ENCODE measurements at places on chromosomes 1 and 21.

GRCh38 chr1:22163564-22163963, 20.7 kb upstream of the WNT4 start:
- DNase-seq = no peak

- DNase-seq = no peak
These were observed 533.8 kb upstream of the TMPRSS15 start for GRCh38 chr21:18937337-18937736.

GRCh38 chr1:40595623-40596022, 64.2 kb downstream of the ZNF684 start:
- DNase-seq = no peak

DNA sequence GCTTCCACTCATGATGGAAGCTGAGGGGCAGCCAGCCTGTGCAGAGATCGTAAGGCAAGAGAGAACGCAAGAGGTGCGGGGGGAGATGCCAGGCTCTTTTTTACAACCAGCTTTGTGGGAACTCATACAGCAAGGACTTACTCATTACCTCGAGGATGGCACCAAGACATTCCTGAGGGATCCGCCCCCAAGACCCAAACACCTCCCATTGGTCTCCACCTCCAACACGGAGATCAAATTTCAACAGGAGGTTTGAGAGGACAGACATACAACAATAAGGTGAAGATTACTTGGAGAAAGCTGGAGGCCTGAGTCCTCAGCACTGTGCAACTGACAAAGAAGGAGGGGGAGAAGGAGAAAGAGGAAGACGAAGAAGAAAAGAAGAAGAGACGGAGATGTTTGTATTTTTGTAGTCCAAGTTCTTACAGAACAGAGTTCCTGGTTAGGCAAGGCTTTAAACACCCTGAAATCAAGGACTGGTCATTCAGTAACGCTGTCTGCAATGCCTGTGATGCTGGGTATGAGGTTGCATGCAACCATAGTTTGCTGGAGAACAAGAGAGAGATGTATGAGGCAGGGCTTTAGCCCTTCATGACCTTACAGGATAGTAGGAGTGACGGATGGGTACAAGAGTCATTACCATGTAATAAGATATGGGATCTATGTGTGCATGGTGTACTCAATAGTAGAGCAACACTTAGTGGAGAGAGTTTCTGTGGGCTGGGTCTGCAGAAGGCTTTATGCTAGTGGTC, 19.7 kb upstream of the GALNT2 start:
- no peak for DNase-seq

DNA sequence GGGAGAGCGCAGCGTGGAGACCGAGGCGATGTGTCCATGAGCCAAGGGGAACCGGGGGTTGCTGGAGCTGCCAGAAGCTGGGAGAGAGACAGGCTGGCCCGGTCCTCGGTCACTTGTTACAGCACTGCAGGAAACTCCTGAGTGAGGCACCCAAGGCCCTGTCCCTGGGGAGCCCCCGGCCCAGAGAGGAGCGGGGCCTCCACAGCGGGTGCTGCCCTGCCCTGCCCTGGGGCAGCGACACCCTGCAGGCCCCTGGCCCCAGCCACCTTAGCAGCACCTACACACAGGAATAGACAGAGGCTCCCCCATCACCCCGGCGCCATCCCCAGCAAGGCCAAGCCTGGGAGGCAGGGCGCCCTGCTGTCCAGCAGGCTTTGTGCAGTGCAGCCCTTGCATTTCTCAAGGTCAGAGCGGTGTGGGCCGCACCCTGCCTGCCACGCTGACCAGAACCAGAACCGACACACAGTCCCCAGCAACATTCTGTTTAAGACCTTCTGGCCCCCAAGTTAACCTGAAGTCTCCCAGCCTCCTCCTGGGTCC, 6.6 kb upstream of the MEGF6 start:
- no peak for DNase-seq

- no peak for DNase-seq
These were observed 14.3 kb upstream of the NTMT2 start for GRCh38 chr1:170131450-170131849.

- no peak for DNase-seq
These were observed 15.1 kb upstream of the MPL start for GRCh38 chr1:43322506-43322905.

DNA sequence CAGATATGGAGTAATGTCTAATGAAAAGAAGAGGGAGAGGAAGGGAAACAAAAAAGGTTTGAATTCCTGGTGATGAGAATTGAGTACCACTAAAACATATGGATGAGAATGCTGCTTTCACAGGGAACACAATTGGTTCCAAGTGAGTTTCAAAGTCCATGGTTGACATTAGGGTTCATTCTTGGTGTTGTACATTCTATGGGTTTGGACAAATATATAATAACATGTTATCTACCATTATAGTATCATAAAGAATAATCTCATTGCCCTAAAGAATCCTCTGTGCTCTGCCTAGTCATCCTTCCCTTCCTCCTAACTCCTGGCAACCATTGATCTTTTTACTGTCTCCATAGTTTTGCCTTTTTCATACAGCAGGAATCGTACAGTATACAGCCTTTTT, 20.1 kb downstream of the TMCO1 start:
- DNase-seq = no peak

- DNase-seq = no peak
These were observed 596.6 kb downstream of the PTPRU start for GRCh38 chr1:29832936-29833335.

DNA sequence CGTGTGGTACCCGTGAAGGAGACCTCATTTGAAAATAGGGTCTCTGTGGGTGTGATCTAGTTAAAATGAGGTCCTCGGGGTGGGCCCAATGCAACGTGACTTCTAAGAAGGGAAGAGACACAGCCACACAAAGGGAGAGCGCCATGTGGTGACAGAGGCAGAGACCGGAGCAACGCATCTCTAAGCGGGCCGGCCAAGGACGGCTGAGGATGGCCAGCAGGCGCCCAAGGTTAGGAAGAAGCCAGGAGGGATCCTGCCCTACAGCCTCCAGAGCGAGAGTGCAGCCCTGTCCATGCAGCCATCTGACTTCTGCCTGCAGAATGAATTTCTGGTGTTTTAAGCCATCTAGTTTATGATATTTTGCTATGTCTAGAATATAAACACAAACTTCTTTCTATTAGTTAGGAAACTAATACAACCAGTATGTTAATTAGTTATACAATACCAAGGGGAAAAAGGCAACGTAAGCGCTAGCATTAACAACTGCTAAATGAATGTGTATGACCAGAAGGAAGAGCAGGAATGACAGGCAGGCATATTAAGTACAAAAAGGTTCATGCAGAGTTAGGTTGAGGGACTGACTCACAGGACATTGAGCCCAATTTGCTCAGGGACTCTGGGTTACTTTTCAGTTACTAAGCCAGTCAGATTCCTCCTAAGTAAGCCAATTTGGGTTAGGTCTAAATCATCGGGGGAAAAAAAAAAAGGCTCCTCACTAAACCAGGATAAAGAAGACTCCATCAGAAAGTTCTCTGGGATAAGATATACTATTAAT, 4.1 kb downstream of the CEP104 start:
- no peak for DNase-seq

DNA sequence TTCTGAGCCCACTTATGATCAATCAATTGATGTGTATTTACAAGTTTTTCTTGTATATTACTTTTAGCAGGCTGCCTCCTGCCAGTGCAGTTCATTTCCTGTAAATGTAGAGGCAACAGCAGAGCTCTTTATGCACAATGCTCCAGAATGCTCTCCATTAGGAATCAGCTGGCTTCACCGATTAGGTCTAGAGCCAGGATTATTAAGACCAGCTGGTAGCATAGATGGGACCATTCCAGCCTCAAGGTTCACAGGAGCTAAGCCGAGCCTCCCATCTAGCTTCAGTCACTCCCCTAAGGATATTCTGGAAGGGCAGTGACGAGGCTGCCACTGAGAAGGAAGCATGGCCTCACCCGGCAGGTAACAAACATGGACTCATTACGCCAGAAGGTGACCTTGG, 36.8 kb downstream of the DHRS3 start:
- DNase-seq = no peak

DNA sequence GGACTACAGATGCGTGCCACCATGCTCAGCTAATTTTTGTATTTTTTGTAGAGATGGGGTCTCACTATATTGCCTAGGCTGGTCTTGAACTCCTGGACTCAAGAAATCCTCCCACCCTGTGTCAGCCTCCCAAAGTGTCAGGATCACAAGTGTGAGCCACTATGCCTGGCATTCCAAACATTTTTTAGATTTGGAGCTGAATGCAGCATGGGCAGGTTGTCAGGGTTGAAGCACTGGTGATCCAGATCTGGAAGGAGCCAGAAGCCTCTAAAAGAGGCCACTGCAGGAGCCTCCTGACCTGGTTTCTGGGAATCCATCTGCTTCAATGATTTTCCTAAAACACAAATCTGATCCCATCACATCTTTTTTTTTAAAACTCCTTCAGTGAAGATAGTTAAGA, 1.8 kb upstream of the CTPS1 start:
- no peak for DNase-seq

GRCh38 chr1:241702442-241703373, 50.6 kb downstream of the WDR64 start:
- DNase-seq = no peak

GRCh38 chr1:29243871-29244200, 7.5 kb downstream of the PTPRU start:
- DNase-seq = no peak

DNA sequence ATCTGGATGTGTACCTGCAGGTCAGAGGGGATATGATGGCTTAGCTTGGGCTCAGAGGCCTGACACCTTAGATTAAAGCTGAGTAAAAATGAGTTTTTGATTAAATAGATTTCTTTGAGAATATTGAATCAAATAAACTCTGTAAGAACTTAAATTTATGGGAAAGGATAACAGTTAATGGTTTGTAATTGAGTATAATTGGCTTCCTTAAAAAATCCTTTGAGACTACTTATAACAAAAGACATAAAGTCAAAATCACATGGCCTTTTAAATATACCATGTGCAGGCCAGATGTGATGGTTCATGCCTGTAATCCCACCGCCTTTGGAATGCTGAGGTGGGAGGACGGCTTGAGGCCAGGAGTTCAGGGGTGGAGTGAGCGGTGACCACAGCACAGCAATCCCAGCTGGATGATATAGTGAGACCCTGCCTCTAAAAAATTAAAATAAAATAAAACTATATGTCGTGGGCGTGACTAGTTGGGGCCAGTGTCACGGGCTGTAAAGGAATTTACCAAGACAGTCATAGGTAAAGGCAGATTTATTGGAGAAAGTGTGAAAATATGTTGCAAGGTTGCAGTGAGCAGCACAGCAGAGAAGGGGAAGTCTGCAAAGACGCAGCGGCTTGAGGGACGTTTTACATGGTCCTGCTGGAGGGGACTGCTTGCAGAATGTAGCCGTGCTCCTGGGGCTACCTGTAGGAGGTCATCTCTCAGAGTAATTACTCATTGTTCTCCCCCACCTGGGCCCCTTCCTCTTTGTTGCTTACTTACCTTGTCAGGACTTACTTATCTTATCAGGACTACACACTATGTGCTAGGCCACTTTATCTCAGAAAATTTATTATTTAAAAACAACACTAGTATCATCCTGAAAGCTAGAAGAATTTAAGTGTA, 122.3 kb downstream of the ZMYM4 start:
- no peak for DNase-seq

GRCh38 chr21:33380483-33380998, 22.7 kb upstream of the IFNGR2 start:
- no peak for DNase-seq

DNA sequence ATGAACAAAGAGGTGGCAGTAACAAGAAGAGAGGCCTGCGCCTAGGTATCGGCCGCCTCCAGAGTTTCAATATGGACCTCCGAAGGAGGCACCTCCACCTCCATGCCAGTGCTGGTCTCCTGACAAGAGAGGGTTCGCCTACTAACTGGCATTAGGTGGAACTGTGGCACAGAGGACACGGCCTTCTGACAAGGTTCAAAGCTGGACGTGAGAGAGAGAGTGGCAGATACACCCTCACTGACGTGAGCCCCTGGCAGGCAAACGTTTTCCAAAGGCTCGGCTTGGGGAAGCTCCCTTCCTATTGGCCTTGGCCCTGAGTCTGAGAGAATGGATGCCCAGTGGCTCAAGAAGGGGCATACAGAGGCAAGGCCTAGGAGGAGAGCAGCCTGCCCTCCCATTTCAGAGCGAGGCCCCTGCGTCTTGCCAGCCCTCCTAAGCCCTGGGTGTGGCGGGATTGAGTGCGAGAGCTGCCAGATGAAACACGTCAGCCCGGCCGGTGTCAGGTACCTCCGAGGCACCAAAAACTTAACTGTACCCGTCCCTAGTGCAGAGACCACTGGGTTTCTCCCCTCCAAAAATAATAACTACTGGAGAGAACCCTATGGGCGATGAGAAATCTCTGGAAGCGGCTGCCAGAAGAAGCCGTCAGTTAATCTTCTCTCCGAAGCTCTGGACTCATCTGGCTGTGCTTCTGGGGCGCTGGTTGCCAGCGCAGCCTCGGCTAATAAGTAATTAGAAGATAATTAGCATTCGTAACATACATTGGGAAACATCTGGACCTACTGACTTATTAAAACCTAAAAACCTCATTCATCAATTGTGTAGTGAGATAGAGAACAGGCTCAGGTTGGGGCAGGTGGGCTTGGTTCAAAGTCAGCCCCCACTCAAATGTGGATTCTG, 283.6 kb downstream of the NPHP4 start:
- no peak for DNase-seq

DNA sequence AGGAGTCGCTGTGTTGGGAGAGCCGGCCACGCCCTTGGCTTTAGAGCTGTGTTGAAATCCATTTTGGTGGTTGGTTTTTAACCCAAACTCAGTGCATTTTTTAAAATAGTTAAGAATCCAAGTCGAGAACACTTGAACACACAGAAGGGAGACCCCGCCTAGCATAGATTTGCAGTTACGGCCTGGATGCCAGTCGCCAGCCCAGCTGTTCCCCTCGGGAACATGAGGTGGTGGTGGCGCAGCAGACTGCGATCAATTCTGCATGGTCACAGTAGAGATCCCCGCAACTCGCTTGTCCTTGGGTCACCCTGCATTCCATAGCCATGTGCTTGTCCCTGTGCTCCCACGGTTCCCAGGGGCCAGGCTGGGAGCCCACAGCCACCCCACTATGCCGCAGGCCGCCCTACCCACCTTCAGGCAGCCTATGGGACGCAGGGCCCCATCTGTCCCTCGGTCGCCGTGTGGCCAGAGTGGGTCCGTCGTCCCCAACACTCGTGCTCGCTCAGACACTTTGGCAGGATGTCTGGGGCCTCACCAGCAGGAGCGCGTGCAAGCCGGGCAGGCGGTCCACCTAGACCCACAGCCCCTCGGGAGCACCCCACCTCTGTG, 4.7 kb downstream of the C1orf35 start:
- DNase-seq = no peak

GRCh38 chr1:27332536-27333281, 9.1 kb upstream of the SYTL1 start:
- DNase-seq = no peak

- no peak for DNase-seq
These were observed at the start of gene SYT14 for GRCh38 chr1:209937996-209938959. Gene SYT14, plus strand, starts transcription at chr1:209938217. Its CDS starts 48 bp downstream, at chr1:209938265.
